ENCODE measurements at places on chromosomes 1 and 21. TPM values are rescaled to one million over a fixed set of nuclear protein-coding genes. Genes with fewer than 3 reads are reported as not detected.

GRCh38 chr21:39080366-39080765 is 102.9 kb downstream of the PSMG1 start:
- no peaks in the 10 kb centered on the region for H3K27me3 ChIP-seq
- H3K27ac ChIP-seq, result peak overlapping the region; percentile 69
- no peaks in the 10 kb centered on the region for H3K4me1 ChIP-seq
- DNase-seq, result no peak

DNA sequence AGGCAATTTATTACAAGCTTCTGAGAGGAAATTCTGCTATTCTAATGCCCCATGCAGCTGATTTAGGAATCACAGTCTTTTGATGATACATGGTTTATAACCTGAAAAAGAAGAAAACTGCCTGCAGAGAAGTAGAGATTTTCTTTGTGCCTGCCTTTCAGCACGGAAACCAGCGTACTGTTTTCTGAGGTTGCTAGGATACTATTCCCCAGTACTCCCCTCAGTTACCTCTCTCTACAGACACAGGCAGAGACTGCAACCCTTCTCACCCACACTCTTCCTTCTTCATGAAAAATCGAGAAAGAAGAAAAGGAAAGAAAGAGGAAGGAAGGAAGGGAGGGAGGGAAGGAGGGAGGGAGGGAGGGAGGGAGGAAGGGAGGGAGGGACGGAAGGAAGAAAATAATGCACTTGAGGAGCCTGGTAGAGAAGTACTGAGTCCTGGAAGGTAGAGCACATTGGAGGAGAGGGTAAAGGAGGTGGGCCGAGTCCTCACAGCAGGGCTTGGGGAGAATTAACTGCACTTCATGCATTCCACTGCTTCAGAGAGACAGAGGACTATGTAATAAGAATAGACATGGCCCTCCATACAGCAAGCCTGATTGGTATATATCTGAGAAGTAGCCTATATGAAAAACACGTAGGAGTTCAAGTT is 21.9 kb downstream of the RGS2 start:
- no peak overlapping the region for H3K4me3 ChIP-seq
- no peak for DNase-seq
- peaks cover 22% of the 10 kb centered on the region for H3K4me1 ChIP-seq
- H3K36me3 ChIP-seq, result no peaks in the 10 kb centered on the region
- no peaks in the 10 kb centered on the region for H3K27me3 ChIP-seq
- no peak overlapping the region for H3K27ac ChIP-seq

Gene GBP6
- total RNA-seq, result 1.1 TPM

GRCh38 chr1:38603907-38604306 is 255.7 kb downstream of the RRAGC start:
- H3K27me3 ChIP-seq, result no peaks in the 10 kb centered on the region
- no peak overlapping the region for H3K27ac ChIP-seq
- no peak for DNase-seq
- no peaks in the 10 kb centered on the region for H3K36me3 ChIP-seq
- no peaks in the 10 kb centered on the region for H3K4me1 ChIP-seq
- no peak overlapping the region for H3K4me3 ChIP-seq

Gene TCP10L
- 0.73 TPM for total RNA-seq

Gene ABCB10
- total RNA-seq, result 11.9 TPM

DNA sequence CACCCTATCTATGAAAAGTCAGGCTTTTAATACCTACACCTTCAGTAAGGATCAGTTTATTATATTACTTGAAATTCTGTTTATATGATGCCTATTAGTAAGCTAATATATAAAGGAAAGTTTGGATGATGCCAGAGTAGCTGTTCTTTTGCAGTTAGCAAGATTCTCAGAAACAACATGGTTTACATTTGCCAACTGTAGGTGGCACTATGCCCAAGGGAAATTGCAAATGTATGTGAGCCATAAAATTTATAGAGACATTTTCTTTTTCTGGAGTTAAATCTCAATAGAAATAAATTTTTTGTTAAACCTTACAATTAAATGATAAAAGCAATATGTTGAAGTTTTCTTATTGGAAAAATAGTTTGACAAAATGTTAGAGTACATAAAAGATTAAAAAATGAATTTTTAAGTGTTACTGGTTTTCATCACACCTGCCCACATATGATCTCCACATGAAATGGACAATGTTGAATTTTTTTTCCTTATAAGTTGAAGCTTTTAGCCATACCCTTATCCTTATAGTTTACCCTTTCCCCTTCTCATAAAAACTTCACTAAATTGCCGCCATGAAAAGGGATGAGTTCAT is 32.1 kb upstream of the EPHX4 start:
- H3K4me1 ChIP-seq, result no peaks in the 10 kb centered on the region
- H3K27ac ChIP-seq, result no peak overlapping the region
- no peaks in the 10 kb centered on the region for H3K36me3 ChIP-seq
- H3K4me3 ChIP-seq, result no peak overlapping the region
- no peaks in the 10 kb centered on the region for H3K27me3 ChIP-seq
- DNase-seq, result no peak

GRCh38 chr1:168628807-168629206 is 52.4 kb downstream of the XCL1 start:
- no peaks in the 10 kb centered on the region for H3K27me3 ChIP-seq
- H3K36me3 ChIP-seq, result no peaks in the 10 kb centered on the region
- no peak for DNase-seq
- no peak overlapping the region for H3K27ac ChIP-seq
- H3K4me3 ChIP-seq, result no peak overlapping the region

Gene RIPPLY3
- total RNA-seq, result 0.43 TPM

Measured in stomach (tissue), 19 donors.